T-cell (primary cell): ENCODE measurements at places on chromosomes 7 and 10.

GRCh38 chr7:2281541-2281940 is 32.7 kb downstream of the SNX8 start:
- no peak for DNase-seq

- no peak for DNase-seq
These were observed 99.0 kb downstream of the SPAG6 start for GRCh38 chr10:22444219-22444788.

DNA sequence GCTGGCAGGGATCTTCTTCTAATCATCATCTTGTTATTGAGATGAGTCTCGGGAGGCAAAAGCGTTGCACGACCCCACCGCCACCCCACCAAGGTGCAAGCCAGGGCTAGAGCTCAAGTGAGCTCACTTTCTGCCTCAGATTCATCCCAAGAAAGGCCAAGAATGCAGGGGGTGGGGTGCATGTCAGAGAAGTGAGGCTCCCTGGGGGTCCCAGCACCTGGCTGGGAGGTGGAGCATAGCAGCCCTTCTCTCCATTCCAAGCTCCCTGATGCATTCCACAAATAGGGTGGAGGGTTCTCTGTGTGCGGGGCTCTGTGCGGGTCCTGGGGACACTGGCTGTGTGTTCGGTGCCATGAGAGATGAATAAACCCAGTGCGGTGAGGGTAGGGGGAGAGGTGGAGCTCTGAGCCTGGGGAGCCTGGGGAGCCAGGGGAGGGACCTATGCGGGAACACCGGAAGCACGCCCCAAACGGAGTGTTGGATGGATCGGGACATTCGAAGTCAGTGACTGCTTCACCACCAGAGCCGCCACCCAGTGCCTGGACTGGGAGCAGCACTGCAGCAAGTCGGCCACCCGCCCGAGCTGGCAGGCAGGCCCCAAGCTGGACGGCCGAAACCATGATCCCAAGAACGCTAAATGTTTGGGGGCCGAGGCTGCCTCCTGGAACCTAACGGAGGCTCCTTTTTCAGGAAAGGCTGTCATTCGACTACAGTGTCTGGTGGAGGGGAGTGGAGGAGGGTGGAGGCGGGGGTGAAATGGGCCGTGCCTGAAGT is 17.9 kb upstream of the HMX3 start:
- no peak for DNase-seq

DNA sequence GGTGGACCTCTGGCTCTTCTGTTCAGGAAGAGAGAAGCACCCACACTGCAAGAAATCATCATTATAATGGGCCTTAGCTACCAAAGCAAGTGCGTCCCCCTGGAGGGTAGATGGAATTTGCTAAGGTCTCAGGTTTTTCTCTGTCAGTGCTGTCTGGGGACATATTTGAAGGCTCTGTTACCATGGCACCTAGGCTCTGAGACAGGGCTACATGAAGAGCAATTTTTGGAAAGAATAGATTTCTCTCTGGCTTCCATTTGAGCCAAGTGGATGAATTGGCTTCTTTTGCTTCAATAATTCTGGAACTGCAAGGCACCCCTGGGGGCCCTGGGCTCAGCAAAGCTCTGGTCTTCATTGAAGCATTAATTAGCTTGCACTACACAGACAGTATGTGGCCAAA is 349.1 kb upstream of the GALNT17 start:
- no peak for DNase-seq

DNA sequence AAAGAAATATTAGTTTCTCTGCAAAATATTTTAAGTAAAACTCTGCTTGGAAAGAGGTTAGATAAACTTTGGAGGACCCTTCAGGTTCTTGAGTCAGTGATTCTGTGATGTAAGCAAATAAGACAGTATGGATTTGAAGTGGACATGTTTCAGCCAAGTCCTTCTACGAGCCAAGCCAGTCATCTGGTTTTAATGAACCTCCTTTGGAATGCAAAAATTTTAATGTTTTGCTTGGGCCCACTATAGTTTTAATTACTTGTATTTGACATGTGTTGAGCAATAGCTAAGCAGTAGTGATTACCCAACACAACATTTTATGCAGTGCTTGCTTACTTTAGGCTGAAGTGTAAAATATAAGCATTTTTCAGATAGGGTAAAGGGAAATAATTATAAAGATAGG is 296.3 kb upstream of the SEMA3D start:
- no peak for DNase-seq

GRCh38 chr7:47710201-47710935 is 128.5 kb upstream of the TNS3 start:
- DNase-seq = no peak

- DNase-seq = no peak
These were observed 387.2 kb downstream of the CNTNAP2 start for GRCh38 chr7:146503844-146504243.

GRCh38 chr7:80482950-80483349 is 28.9 kb downstream of the GNAT3 start:
- no peak for DNase-seq

DNA sequence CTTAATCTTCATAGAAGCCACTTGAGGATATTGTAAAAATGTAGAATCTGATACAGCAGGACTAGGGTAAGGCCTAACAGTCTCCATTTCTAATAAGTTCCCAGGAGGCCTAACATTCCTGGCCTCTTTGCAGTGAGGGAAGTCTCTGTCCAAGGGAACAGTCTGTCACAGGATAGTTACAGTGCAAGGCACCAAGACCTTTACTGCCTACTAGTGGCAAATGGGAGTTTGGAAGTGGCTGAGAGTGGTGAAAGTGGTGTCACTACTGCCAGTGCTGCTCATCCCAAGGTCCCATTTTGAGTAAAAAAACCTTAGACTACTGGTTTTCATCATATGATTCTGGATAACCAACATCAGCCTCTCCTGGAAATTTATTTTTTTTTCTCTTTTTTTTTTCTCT is 619.5 kb upstream of the SEMA3D start:
- no peak for DNase-seq

GRCh38 chr7:102252366-102252982 is 34.2 kb upstream of the SH2B2 start:
- DNase-seq = no peak

DNA sequence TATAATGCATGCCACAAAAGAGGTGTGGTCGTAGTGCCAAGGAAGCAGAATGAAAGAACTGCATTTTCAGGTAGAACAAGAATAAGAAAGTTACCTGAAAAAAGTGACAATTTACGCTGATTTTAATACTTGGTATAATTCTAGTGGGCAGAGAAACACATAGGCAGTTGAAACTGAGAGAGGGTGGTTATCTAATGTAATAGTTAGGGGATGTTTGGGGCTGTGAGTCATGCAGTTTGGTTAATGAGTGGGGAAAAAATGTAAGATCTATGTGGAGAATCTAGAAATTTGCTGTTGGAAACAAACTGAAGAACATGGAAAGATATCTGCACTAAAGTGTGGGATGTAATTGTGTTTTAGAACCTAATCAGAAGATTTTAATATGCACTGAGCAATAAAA is 33.7 kb downstream of the ZNF37A start:
- no peak for DNase-seq

- no peak for DNase-seq
These were observed 11.7 kb upstream of the TMEM243 start for GRCh38 chr7:87231258-87231657.

- no peak for DNase-seq
These were observed 218.0 kb upstream of the IGFBP3 start for GRCh38 chr7:46139079-46139478.

DNA sequence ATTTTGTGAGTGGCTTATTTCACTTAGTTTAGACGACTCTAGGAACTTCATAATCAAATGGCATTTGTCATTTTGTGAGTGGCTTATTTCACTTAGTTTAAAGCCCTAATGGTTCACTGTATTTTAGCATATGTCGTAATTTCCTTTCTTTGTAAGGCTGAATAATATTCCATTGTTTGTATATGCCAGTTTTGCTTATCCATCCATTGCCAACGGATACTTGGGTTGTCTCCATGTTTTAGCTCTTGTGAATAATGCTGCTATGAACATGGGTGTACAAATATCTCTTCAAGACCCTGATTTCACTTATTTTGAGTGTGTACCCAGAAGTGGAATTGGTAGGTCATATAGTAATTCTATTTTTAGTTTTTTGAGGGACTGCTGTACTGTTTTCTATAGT is 31.8 kb downstream of the DOCK1 start:
- DNase-seq = no peak

DNA sequence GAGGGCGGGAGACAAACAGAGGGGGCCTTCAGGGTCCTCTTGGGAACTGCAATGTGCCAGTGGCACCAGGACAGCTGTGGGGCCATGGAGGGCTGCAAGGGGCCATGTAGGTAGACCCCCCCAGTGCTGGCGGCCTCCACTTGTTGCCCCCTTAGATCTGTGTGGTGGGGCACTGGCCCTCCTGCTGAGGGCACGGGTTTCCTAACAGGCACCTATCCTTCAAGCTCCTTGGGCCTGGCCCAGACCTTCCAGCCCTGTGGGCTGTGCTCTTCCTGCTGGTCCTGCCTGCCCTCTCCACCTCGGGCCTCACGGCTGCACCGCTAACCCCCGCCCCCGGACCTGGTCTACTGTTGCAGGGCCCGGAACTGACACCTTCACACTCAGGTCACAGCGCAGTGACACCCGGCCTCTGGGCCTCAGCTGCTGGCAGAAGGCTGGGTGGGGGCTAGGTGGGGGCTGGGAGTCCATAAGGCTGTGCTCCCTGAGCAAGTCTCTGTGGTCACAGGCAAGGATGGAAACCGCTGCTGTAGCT is 12.6 kb downstream of the RASGEF1A start:
- DNase-seq = no peak

- DNase-seq = no peak
These were observed 3.7 kb upstream of the CDHR1 start for GRCh38 chr10:84190621-84191020.

GRCh38 chr10:79424221-79425073 is 21.0 kb downstream of the ZCCHC24 start:
- DNase-seq = no peak

DNA sequence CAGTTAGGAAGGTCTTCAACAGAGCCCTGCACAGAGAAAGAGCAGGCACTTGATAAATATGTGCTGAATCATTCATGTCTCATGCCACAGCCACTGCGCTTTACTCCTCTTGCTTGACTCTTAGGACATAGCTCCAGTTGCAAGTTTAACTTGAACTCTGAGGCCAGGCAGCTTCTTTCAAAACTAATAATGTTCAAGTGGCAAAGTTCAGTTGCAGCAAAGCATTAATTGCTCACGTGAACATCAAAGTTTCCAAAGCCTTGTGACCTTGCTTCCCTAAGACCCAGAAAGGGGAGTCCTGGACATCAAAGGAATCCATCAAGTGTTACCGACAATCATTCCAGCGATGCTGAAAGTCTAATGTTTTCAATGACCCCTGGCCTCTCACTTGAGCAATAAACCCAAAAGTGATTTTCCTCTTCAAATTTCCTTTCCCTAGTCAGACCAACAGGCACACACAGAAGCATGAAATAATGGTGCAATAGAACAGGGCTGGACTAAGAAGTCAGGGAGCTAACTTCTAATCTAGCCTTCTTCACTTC is 21.8 kb upstream of the TECTB start:
- DNase-seq = no peak

- no peak for DNase-seq
These were observed 121.2 kb downstream of the FAM107B start for GRCh38 chr10:14653271-14654161.

DNA sequence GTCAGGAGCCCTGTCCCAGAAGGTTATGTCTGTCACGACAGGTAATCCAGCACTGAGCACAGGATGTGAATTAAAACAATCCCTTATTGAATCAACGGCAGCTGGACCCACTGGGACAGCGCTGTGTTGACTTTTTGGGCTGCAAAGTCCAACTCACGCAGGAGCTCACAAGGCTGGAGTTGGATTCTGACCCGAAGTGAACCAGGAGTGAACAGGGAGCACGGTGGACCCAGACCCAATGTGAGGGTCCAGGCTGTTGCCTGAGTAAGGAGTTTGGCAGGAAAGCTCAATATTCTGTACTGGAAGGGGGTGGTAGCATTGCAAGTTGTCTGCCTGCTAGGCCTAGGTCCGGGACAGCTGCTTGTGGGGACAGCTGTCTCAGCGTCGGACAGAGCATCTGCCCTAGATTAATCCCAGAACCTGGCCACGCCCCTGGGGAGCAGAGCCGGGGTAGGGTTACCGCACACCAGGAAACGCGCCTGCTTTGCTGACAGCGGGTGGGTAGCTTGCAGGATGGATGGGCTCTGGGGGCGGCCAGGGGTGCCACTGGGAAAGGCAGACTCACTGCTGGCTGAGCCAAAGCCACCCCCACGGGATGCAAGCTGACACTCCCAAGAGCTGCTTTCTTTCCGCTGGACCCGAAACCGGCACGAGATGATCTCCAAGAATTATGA is 24.0 kb downstream of the COL26A1 start:
- DNase-seq = no peak

DNA sequence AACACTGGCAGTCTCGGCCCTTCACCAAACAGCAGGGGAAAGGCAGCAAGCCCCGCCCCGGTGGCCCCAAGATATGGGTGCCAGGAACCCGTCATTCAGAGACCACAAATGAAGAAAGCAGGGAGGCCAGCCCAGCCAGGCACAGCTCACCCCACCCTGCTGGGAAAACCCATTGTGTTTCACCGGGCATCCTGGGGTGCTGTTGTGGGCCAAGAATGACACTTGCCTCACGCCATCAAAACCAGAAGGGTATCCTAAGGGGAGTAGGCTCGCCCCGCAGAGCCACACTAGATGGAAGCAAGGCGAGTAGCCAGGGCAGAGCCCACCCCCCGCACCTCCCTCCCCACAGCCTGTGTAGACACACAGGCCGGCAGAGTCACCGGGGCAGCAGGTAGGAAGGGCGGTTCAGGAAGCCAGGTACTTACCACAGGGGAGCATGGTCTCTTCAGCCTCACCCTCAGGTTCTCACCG is 72.5 kb upstream of the KCNMA1 start:
- DNase-seq = no peak

DNA sequence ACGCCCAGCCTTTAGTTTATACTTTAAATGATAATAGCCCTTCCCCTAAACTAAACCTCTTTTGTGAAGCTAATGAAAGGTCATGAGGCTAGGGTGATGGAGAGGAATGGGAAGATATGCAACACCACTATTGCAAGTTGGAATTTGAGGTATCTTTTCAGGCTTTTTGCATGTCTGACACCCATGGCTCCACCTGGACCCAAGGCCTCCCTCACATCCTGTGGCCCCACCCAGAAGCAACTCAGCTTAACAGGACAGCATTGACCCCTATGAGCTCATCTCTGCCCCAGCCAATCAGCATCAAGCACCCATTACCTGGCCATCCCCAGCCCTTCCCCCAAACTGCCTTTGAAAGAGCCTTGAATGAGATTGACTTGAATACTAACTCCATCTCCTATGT is 674.2 kb upstream of the NRP1 start:
- no peak for DNase-seq
